Amniotic epithelial cell (primary cell): ENCODE measurements at places on chromosomes 16 and 17.

DNA sequence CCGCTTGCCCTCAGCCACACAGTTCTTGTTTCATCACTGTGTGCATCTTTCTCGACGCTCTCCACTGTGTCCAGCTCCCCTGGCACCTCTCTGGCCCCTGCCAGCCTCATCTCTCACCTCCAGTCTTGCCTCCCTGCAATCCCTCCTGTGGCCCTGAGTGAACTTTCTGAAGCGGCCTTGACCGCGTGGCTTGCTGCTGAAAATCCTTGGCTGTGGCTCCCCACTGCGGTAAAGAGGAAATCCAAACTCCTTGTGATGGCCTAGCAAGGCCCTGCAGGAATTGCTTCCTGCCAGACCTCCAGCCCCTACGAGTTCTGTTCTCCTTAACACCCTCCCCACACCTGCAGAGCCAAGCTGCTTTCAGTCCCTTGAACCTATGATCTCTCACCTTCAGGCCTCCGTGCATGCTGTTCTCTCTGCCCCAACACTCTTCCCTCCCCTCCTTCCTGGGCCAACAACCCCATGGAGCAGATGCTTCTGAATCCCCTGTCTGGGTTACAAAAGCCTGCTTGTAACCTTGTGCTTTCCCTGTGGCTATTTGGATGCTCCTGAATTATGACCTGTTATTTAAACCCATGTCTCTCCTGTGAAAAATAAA is 33.6 kb upstream of the BRD7 start:
- no peak for DNase-seq

DNA sequence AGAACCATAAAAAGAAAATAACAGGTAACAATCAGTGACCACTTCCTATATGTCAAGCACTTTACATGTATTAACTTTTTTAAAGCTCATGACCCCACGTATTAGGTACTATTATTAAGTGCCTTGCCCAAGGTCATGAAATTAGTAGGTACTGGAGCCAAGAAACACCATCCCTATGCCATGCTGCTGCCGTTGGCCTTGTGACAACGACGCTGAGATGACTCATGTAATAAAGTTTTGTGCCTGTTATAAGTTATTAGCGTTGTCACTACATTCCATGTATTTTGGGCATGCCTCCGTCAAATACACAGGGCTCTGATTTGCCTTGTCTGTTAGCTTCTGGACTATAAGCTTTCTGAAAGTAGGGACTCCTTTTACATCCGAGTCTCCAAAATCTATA is 1.4 kb downstream of the BBS2 start:
- DNase-seq: no peak

DNA sequence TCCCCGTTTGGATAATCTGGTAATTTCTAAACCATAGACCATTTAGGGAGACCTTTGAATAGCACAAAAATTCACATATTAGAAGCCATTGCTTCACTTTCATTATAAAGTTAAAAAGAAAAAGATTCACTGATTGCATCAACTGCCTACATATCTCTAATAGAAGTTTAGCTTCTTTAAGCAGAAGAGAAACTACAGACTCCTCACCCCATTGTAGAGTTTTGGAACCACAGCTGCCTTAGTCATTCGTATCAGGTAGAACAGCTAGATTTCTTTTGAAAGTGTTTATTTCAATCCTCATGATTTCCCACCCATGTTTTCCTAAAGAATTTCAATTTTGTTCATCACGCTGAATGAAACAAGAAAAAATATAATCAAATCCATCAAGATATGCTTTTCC is 144.8 kb downstream of the CDH8 start:
- no peak for DNase-seq

DNA sequence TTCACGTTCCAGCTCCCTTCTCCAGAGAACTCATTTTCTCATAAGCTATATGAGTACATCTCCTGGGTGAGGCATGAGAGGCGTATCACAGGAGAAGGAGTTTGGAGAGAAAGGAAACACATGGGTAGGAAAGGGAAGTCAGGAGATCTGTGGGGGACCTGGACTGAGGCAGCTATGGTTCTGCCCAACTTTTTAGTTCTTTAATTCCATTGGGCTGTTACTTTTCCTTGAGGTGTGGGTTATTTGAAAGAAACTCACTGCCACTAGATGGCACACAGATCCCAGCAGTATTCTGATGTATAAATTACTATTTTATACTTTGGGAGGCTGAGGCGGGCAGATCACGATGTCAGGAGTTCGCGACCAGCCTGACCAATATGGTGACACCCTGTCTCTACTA is 63.6 kb downstream of the NUP93 start:
- peak; percentile 53 for DNase-seq

DNA sequence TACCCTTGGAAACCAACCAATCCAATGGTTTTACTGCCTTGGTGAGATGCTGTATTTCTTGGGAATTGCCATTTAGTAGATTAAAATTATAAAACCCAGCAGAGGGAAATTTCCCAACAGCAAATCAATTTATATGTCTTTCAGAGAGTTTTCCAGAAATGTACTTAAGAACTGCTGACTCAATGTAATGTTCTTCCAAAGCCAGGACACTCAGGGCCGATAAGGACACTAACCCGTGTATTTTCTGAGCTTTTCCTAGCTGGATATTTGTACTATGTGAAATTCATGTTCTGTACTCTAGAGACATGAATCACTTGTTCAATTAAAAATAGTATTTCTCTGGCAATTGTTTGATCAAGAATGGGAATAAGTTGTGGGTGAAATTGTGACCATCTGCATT is 121.4 kb downstream of the KCNJ2 start:
- DNase-seq: no peak

DNA sequence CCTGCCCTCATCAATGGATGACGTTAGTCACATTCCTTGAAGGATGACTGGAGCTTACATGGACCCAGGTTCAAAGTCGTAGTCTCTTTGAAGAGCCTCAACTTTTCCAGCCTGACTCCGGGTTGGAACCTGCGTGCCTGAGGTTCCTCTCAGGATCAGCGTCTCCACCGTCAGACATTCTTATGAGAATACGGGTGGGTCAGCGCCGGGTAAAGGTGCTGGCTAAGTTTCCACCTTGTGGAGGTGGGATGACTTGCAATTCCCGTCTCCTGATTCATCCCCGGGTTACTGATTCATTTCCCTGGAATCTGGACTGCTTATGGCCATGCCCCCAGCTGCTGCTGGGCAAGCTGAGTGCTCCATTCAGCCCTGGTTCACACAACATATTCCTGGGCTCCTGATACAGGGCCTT is 38.9 kb upstream of the CMIP start:
- DNase-seq: peak; percentile 91

- no peak for DNase-seq
Measured at GRCh38 chr17:81682565-81683207, 911 bp downstream of the ARL16 start.

DNA sequence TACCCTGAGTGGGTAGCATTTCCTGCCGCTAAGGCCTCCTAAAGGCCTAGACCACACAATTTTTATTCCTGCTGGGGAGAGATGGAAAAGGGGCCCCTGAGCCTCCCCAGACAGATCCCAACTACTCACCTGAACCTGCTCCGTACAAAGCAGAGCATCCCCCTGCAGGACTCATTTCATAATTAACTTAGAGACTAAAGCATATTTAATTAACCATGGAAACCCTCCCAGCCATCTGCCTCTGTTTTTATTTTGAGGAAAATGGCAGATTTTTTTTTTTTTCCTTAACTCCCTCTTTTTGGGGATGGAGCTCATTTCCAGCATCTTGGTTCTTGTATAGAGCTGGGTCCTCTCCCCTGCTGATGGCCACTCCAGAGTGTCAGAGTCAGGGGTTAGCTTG is 96.5 kb upstream of the CRHR1 start:
- DNase-seq: no peak

DNA sequence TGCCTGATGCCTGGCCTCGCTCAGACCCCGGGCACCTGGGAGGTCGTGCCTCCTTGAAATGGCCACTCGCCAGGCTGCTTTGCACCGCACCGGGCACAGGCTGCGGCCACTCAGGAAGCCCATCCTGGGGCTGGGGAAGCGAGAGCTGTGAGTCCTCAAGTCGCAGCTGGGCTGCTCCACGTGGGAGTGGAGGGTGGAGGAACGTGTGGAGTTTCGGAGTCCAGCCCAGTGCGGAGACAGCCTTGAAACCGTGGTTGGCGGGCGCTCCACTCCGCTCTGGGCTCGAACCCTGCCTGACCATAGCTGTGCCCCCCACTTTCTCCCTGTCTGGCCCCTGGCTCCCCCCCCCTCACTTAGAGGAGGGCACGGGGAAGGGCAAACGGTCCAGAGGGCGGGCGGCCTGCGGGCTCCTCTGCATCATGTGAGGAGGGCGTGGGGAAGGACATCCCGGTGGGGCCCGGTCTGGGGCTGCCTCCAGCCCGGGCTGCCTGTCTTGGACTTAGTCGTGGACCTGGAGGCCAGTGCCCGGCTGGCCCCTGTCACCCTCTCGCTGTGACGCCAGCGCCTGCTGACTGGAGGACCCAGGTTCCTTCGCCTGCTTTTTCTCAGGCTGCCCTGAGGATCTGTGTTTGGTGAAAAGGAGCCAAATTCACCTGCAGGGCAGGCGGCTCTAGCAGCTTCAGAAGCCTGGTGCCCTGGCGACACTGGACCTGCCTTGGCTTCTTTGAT is 2.5 kb downstream of the UBE2I start:
- DNase-seq: peak; percentile 37

DNA sequence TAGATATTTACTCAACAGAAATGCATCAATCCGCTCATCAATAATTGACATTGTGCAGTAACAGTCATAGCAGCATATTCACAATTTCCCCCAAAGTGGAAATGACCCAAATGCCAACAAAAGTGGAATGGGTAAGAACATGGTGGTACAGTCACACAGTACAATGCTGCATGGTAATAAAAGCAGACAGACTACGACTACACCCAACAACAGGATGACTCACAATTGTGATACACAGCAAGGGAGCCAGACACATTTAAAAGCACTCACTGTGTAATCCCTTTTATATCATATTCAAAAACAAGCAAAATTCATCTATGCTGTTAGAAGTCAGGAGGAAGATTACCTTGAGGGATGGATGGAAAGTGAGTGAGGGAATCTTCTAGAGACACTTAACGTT is 76.5 kb upstream of the NUDT7 start:
- no peak for DNase-seq

- peak; percentile 79 for DNase-seq
Measured at GRCh38 chr17:42660692-42661345, 1.7 kb downstream of the TUBG2 start.

- DNase-seq: no peak
Measured at GRCh38 chr17:7139400-7139799, 24.8 kb upstream of the ASGR2 start.

GRCh38 chr17:63039899-63040602 is 74.0 kb downstream of the TANC2 start:
- peak; percentile 34 for DNase-seq

DNA sequence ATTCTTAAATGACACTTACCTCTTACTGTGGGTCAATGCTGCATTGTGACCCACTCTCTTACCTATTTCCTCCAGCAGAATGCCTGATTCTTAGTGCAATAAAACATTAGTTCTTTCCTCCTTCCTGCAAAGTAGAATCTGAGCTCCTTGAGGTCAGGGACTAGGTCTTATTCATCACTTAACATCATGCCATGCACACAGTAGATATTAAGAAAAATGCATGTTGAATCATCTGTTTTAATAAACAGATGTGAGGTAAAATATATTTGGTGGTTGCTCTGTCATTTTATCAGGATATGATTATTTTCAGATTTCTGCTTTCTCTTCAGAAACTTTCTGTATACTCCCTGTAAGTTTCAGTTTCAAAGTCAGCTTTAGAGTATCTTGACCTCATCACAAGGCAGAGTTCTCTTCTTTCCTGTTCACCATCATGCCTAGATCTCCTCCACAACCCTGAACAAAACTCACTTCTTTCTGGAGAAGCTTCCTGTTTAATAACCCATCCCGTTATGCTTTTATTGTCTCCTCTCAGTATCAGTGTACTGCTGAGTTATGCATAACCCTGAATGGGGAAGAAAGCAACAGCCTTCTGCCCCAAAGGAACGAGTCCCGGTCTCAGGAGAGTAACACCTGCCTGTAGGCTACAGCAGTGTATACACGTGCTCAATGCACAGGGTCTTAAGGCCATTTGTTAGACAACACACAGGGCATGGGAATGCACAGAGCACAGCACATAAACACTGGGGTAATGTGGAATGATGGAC is 30.3 kb upstream of the SUPT4H1 start:
- DNase-seq: no peak

DNA sequence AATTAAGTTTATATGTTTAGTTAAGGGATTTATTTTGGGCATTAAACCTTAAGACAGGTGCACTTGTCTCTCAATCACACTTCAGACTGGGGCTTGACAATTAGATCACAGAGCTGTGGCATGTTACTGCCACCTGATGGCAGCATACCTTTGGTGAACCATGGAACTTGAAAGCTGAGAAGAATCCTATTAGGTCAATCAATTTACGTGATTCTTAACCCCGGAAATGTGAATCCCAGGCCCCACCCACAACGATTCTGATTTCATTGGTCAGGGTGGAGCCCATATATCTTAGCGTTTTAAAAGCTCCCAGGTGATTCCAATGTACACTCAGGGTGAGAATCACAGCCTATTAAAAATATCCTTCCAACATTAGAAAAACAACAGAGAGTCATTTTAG is 91.0 kb downstream of the GSG1L start:
- DNase-seq: peak; percentile 11

DNA sequence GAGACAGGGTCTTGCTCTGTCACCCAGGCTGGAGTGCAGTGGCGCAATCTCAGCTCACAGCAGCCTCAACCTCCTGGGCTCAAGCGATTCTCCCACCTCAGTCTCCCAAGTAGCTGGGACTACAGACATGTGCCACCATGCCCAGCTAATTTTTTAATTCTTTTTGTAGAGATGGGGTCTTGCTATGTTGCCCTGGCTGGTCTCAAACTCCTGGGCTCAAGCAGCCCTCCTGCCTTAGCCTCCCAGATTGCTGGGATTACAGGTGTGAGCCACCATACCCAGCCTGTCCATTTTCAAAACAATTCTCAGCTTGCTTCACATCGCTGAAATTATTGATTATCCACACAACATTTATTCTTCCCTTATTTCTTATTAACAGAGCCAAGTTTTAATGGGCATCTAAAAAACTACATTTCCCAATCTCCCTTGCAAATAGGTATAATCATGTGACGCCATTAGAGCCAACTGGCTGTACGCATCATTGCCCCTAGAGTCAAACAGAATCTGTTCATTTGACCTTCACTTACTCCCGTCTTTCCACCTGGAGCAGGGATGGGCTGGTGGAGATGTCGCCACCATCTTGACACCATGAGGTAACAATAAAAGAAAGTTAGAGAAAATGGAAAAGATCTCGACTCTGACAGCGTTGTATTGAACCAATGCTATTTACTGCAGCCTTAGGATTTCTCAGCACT is 148.0 kb upstream of the FOXF1 start:
- peak; percentile 64 for DNase-seq
